Stromal cell of bone marrow (primary cell): ENCODE measurements at places on chromosomes 6 and 20.

DNA sequence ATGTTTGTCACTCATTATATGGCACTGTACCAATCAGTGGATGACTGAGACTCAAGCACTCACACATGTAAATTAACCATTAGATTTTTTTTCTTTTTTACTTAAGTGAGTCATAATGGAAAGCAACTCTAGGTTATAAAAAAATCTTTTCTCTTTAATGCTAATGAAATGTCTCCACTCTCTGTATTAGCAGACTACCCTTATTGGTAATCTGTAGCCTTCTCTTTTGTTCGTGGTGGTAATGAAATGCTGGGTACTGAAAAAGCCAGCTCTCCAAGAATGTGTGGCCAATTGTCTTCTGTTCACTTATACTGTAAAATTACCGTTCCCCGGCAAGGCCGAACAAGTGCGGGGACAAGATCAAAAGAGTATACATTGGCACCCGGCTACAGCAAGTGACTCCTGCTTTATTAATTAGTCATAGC, 69.0 kb downstream of the AFG1L start:
- no peak for DNase-seq

GRCh38 chr6:34527751-34528670, 28.1 kb downstream of the SPDEF start:
- DNase-seq, result no peak

DNA sequence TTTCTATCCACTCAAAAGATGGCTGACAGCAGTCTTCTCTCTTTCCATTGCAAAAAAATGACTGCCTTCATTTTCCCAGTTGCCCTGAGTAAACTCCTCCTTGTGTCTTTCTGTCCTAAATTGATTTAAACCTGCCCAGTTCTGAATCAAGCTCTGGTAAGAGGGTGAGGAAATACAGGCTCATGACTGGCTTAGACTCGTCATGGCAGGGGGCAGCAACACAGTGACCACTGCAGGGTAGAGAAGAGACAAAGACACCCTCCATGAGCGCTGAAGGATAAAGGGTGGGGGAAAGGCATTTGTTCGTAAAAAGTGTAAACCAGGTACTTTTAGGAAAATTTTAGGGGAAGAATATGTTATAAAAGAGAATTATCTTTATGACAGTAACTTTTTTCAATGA, 738.2 kb upstream of the FLRT3 start:
- DNase-seq, result no peak

DNA sequence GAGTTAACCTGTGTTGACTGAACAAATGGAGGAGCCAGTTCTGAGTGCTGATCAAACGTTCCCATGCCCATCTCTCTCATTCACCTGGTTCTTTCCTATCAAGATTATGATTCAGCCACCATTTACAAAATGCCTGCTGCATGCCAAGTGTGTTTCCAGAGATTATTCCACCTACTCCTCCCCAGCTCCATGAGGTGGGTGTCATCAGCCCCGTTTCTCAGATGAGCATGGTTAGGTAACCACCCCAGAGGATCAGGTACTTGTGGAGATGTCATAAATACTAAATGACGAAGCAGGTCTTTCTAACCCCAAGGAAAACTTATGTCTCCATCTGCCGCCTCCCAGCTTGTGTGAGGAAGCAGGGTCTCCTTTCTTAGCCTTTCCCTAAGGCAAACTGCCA, 2.1 kb downstream of the BANF2 start:
- no peak for DNase-seq

- no peak for DNase-seq
Measured at GRCh38 chr6:166781331-166781730, 154.3 kb upstream of the RPS6KA2 start.

DNA sequence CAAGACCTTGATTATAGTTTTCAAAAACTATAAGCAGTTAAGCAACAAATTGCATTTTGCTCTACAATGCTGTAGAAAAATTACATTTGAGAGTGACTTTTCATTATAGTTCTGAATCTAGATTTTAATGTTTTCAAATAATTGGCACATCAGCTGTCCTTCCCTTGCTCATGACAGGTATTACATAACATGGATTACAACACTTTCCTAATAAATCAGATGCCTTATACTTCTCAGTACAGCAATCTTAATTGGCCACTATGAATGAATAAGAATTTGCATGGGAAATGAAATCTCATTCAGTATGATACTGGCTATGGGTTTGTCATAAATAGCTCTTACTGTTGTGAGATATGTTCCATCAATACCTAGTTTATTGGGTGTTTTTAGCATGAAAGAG, 29.9 kb downstream of the HSF2 start:
- DNase-seq, result no peak

DNA sequence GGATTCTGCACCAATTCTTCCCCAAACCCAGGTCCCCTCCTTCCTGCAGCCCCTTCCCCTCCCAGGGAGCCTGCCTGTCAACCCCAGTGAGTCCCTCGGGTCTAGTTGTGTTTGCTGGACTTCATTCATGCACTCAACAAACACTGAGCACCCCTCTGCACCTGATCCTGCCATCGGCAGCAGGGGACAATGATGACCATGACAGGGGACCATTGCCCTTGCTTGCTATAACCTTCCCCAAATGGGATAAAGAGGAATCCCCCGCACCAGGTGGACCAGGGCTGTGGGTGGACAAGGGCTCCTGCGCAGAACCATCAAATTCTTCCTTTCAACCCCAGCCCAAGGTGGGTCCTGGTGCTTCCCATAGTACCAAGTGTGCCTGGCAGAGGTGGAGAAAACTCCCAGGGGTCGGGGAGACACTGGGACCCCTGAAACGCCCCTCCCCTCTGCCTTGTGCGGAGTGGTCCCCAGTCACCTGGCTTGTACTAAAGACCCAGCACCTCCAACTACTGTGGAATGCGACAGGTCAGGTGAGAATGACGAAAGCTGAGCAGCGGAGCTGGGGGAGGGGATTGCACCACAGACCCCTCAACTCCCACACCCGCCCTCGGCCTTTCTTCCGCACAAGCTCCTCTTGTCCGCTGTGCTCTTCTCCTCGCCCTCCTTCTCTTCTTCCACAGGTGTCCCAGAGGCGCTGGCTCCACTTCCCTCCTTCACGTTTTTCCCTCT, 119.9 kb upstream of the ZNF217 start:
- DNase-seq, result no peak

- DNase-seq, result no peak
Measured at GRCh38 chr6:28941684-28942448, 18.1 kb upstream of the TRIM27 start.

DNA sequence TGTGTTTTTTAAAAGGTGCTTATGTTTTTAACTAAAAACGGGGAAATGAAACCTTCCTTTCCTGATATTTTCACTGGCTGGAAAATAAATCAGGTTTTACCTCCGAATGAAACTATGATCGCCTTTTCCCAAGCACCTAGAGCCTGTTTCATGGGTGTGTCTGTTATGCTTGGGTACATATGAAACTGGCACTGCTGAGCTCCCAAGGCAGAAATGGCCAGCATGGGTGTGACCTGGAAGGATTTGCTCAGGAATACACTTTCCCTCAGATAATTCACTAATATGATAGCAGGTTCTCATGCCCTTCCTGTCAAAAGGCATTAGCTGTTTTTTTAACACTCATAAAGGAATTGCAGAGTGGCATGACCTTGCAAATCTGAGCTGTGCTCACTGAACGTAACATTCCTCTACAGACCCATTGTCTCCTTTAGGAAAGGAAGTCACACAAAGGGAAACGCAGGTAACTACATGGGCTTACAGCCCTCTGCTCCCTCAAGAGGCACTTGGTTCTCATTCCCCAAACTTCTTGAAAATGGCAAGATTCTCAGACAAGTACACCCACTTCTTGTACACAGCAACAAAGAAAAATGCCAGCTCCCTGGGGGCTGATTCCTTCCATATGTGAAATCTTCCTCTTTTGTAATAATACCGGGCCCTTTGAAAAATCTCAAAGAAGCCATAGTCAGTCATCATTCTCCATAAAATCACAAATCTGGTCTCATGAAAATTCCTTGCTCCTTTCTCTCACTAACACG, 72.7 kb downstream of the METTL24 start:
- no peak for DNase-seq

DNA sequence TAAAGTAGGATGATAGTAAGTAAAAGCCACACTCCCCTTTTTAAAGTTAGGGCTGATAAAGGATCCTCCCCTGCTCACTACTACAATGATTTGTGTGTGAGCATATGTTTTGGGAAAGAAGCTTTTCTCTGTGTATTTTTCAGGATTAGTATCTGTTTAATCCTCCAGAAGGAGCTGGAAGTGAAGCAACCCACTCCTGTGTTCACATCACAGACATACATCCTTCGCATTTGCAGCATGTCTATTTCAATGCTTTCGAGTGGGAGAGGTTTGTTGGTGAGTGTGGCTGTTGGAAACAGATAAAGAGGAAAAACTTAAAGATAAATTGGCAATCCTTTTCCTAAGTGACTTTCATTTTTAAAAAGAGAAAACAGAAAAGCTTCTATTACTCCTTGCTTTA, 31.6 kb upstream of the RGS17 start:
- DNase-seq, result no peak

- no peak for DNase-seq
Measured at GRCh38 chr6:136751522-136751956, 40.7 kb downstream of the MAP3K5 start.

- DNase-seq, result no peak
Measured at GRCh38 chr6:35262596-35262995, 3.1 kb downstream of the ZNF76 start.

DNA sequence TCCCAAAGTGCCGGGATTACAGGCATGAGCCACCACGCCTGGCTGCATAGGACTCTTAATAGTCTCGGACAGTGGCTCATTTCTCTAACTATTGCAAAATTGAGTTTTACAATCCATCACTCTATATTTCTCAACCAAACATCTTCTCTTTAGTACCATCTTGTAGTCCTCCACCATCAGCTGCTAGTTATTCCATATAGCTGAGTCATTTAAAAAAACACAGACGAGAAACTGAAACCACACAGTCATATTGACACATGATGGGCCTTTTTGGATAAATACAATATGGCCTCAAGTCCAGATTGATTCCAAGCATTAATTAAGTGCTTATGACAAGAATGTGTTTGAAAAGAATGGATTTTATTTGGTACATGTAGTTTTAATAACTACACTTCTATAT, 599.1 kb downstream of the MEI4 start:
- no peak for DNase-seq

DNA sequence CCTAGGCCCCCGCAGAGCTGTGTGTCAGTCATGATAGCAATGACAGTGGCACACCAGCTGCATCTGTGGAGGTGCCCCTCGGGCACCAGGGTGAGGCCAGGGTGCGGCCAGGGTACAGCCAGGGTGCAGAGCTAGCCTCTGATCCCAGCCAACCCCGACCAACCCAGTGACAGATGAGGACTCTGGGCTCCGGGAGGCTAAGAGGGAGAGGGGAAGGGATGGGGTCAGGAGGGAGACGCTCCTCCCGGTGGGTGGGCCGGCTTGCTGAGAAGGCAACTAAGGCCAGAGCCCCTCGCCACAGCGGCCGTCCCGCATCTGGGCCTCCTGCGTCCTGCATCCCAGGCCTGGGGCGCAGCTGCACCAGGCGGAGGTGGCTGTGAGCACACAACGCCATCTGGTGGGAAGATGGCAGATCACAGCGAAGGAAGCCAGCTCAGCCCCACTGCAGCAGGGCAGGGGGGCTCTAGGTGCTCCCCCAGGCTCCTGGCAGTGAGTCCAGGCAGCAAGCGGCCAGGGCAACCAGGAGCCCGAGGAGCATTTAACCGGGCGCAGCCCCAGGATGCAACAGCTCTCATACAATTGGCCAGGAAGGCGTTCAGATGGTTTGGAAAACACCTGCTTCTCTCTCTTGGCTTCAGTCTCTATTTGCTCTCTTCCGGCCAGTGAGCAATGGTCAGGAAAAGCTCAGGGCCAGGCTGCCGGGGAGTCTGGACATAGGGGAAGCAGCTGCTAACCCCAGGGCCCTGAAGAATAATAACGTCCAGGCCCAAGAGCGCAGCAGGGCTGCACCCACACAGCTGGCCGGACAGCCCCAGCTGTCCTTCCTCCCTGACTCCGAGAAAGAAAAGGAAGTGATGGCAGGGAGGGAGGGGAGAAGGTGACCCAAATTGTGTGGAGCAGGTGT, 169.4 kb downstream of the TAF4 start:
- peak; percentile 18 for DNase-seq

DNA sequence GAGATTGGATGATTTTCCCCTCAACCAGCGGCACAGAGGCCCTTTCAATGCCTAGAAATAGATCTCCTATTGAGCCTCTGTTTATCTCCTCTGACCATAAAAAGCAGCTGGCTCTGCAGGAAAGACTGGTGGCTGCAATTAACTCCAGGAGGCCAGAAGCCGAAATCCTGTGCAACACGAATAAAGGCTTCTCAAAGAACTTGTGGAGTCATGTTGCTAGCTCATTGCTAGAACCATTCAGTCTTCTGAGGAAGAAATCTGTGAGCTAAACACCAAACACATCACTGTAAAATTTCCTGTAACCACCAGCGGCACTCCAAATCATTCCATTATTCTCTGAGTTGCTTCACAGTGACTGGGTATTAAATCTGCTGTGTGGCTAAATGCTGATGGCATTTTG, 49.1 kb upstream of the TPD52L1 start:
- peak; percentile 54 for DNase-seq

DNA sequence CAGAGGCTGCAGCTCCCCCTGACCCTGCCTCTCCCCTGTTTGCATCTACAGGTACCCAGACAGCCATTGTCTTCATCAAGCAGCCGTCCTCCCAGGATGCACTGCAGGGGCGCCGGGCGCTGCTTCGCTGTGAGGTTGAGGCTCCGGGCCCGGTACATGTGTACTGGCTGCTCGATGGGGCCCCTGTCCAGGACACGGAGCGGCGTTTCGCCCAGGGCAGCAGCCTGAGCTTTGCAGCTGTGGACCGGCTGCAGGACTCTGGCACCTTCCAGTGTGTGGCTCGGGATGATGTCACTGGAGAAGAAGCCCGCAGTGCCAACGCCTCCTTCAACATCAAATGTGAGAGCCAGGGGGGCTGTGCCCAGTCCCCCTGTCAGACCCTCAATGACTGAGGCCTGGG, 42.1 kb upstream of the SRF start:
- no peak for DNase-seq

DNA sequence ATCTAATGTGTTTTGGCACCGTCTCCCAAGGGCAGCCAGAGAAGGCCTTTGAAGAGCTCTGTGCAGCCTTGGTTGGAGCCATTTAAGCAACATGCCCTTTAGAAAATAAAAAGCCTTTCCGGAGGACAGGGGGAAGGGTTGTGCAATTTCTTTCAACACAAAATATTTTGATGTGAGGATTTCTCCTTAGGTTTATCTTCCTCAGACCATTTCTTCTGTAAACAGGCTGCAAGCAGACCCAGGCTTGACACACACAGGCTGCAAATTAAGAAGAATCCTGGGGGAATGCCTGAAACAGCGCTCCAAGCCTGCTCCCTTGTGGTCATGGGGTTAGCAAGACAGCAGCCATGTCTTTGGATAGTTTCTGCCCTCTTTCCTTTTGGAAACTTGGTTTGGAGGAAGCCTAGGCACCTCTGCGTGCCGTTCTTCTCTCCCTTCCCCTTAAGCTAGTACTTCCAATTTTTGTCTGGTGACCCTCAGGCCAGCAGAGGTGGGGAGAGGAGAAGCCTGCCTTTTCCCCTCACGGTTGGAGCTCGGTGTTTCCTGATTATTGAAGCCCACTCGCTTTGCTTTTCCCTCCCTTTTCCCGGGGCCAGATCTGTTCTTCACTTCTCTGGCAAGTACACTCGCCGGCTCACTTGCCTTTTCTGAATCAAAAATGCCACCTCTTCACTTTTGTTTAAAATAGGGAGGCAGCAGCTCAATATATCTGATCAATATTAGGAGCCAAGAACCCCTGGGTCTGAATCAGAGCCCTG, 39.6 kb upstream of the NOX3 start:
- DNase-seq, result peak; percentile 82

- no peak for DNase-seq
Measured at GRCh38 chr6:99192561-99192960, 156.9 kb downstream of the FAXC start.
